ENCODE measurements at places on chromosomes 12 and 14.

- DNase-seq: no peak
Observed at GRCh38 chr12:50249464-50250182, 33.7 kb downstream of the LIMA1 start.

- DNase-seq: peak; percentile 50
Observed at GRCh38 chr12:106978035-106978800, 8.7 kb downstream of the MTERF2 start.

- no peak for DNase-seq
Observed at GRCh38 chr12:118238888-118239287, 103.0 kb downstream of the PEBP1 start.

- no peak for DNase-seq
Observed at GRCh38 chr14:100898935-100899883, 4.3 kb downstream of the RTL1 start.

DNA sequence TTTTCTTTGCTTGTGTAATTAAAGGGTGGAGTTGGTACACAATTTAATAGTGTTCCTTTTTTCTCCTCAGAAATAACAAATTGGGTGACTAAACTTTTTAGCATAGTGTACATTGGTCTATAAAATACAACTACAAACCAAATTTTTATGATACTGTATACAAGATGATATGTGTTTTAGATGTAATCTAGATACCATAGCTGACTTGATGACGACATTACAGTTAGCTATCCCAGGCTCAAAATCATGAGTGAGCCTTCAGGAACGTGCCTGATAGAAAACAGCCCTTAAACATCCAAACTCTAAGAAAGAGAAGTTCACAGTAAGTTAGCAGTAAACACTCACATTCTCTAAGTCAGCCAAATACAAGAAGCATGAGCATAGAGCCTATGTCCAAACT lies 99.0 kb upstream of the SSTR1 start:
- peak; percentile 60 for DNase-seq

GRCh38 chr12:104676636-104677035 lies 219.9 kb downstream of the CHST11 start:
- DNase-seq: no peak
